Kidney epithelial cell (primary cell): ENCODE measurements at places on chromosomes 3 and 15. TPM values are rescaled to one million over a fixed set of nuclear protein-coding genes. Genes with fewer than 3 reads are reported as not detected.

- no peak for DNase-seq
Measured at GRCh38 chr15:74776821-74777768, 4.8 kb upstream of the CSK start.

GRCh38 chr15:32899126-32899596, 181.4 kb downstream of the GREM1 start:
- DNase-seq: no peak

DNA sequence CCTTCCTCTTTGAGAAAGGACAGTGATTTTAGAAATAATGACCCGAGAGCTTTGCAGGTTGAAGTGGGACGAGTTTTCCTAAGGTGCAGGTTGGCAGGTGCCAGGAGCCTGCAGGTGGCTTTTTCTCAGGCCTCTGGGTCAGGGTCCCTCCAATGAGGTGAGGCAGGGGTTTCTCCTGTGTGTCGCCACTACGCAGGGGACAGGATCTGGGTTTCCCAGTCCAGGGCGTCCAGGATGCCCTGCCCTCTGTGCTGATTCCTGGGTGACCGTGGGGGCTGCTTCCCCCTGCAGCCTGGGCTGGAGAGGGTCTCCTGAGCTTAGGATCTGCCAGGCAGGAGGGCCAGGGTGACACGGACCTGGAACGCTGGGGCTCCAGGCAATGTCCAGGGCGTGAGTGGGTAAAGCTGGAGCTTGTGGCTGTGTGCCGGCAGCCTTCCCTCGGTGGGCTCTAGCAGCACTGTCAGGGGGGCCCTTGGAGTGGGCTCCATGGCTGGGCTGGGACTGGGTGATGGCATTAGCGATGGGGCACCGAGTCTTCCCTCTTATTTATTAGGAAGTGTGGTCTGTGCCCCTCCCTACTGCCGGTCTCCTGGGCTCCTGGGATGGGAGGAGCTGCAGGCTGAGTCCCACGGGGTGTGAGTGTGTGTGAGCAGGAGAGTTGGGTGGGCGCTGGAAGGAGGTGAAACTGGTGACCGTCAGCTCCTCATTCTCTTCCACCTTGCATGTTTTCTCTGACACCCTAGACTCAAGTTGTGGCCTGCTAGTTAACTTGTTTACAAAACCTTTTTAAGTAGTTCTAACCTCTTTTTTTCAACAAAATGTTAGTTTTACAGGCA, 1.8 kb downstream of the APBA2 start:
- DNase-seq: no peak

DNA sequence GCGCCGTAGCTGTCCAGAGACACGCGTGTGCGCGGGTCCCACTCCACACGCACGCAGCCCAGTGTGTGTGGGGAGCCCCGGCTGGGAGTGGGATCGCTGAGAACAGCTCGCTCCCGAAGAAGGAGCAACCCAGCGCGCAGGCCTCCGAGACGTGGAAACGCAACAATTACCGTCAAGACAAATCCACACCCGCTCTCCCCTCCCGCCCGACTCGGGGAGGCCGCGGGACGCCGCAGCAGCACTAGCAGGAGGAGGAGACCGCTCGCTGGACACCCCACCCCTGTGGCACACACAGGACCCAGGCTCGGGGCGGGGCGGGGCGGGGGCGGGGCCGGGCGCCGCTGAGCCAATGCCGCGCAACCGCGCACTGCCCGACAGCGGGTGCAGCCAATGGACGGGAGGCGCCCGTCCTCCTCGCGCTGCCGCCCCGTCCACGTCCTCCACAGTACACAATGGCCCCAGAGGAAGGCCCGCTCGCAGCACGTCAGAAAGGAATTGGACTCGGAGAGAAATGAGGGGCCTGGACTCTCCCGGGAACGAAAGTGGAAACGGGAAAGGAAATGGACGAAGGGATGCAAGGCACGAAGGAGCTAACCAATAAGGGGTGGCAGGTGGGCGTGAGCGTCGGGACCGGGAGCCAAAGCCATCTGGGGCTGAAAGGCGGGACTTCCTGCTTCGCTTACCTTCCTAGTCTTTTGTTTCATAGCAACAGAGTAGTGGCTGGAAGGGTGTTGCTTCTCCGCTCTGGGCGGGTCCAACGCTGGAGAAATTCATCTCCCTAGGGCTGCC, at the start of gene CBLB:
TSS of gene CBLB (minus strand) at position 271 of the 789 bp plus-strand sequence. CDS start 1,435 bp downstream, outside the sequence.
- peak; percentile 94 for DNase-seq

- DNase-seq: no peak
Measured at GRCh38 chr3:101074518-101074917, 81.3 kb upstream of the ABI3BP start.

DNA sequence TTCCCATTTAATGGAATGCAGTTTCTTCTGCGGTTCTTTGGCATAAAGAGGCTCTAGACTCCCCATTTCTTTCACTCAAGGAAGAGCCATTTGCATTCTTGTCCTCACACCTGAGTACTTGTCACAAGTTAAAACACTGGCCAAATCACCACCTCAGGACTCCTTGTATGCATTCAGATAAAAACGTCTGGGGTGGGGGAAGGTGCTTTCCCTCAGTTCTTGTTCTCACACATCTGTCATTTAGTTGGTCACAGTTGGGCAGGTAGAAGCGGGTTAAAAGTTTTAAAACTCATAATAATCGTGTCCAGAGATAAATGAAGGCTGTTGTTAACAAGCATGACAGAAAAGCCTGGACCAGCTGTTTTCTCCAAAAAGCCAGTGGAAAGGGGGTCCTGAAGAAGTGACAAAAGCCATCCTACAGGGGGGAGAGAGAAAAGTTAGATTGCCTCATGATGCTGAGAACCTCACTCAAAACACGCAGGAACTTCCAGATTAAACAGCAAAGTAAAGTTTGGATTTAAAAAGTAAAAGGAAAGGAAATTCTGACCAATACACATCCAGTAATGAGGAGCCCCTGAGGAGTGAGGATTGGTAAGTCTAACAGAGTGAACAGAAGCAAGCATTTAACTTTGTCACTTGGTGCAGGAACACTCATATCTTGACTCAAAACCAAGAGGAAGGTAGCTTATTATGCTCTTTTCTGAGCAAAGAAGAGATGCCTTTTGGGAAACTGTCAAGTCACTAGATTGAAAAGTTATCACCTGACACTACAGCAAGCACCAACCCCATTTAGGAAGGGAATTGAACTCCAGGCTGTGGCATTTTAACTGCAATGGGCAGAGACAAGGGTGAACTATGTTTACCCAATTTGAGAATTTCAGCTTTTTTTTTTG, 2.8 kb downstream of the BCL2L10 start:
- DNase-seq: no peak

- DNase-seq: no peak
Measured at GRCh38 chr3:78839693-78840092, 928.1 kb downstream of the ROBO1 start.

DNA sequence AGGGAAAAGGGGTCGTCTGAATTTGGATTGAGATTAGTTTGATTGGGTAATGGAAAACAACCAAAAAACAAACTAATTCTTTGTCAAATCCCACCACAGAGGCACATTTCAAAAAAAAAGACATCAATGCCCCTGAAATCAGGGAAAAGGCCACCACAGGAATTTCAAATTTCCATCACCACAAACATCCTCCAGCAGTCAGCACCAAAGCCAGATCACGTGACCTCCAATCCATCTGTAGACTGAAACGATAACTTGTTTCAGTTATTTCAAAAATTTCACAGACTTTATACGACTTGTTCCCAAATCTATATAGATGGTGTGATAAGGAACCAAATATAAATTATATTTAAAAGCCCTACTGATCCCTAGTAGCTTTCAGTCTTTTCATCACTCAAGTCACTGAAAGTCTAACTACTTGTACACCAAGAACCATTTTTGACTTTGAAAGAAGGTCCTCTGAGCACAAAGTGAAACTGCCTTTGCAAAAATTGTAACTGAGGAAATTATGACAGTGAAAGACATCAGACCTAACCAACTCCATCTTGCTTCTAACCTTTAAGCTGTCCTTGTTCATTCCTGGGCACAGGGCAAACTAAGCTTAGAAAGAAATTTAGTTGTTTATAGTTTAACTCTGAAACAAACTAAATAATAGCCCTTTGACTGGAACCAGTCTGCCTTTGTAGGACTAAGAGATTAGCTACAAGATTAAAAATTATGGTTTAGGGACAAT, 48.1 kb upstream of the PLCL2 start:
- no peak for DNase-seq

DNA sequence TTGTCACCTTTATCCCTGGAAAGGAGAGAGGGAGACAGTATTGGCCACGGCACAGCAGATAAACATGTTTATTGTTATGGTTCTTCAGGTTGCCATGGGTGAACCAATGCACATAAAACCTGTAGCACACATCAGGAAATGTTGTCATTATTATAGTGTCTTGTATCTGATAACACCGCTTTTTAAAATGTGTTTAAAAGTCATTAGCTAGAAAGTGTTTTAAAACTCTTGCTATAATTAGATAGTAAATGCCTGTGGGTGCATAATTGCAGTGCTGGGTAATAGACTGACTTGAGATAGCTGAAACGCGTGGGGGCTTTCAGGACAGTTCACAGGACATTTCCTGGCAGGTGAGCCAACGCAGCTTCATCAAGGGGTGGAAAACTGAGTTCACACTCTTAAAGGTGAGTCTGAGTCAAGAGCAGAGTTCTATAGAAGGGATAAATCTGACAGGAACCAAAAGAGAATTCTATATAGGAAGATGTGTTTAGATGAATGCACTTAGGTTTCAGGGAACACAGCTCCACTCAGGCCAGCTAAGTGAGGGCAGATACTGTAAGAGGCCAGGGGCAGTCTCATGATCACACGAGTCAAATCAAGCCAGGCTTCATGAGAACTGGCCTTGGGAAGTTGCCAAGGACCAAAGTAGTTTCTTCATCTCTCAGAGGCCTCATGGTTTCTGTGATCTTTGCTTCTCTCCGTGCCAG, 35.6 kb upstream of the PPP4R2 start:
- DNase-seq: no peak

- DNase-seq: no peak
Measured at GRCh38 chr3:126442856-126443242, 32.8 kb downstream of the ZXDC start.

DNA sequence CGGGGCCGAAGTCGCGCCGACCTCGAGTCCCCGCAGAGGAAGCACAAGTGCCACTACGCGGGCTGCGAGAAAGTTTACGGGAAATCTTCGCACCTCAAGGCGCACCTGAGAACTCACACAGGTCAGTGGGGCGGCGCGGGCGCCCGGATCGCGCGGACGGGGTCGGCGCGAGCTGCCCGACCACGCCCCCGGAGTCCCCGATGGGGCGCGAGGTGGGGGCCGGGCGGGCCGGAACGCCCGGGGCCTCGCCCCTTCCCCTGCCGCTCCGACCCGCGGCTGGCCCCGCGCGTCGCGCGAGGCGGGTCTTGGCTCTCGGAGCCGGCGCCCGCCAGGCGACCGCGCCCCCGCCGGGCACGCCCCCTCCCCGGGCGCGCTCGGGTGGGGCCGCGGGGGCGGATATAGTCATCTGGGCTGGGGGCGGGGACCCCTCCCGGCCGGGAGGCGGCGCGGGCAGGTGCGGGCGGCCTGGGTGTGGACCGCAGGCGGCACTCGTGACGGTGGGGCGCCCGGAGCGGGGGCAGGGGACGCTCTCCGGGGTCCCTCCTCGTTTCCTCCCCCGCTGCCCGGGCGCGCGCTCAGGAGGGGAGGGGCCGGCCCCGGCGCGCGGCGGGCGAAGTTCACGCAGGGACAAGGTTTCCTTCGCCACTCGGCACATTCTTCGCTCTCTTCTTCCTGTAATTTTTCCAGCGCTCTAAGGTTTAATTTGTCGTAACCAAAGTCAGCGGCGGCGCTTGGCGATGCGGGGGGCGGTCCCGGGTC, 1.2 kb downstream of the KLF13 start:
- DNase-seq: no peak

DNA sequence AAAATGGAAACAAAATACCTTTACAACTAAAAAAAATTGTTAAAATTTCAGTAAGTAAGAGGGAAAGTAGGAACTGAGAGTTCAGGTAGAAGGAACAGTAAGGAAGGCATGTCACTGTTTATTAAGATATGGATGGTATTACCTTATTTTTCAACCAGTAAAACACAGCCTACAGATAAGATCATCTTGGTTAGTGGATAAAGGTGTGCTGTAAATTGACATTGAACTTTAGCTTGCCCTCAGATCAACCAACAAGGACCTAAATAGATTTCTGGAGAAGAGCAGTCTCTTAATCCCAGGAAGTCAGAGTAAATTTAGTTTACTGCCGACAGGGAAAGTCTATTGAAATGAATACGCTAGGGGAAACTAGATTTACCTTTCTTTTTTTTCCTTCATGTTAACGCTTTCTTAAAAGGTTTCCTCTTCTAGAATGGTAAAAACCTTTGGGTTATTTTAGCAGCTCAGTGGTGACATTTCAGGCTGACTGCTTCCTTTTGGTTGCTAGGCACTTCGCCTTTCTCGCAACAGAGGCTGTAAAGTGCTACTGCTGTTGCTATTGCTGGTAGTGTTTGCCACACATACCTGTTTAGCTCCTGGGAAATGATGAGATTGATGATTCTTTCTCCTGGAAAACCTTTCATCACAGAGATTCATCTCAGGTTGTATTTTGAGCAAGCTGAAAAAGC, 12.9 kb downstream of the DZIP3 start:
- DNase-seq: no peak

GRCh38 chr15:44598892-44599291, 61.9 kb downstream of the EIF3J start:
- DNase-seq: no peak

DNA sequence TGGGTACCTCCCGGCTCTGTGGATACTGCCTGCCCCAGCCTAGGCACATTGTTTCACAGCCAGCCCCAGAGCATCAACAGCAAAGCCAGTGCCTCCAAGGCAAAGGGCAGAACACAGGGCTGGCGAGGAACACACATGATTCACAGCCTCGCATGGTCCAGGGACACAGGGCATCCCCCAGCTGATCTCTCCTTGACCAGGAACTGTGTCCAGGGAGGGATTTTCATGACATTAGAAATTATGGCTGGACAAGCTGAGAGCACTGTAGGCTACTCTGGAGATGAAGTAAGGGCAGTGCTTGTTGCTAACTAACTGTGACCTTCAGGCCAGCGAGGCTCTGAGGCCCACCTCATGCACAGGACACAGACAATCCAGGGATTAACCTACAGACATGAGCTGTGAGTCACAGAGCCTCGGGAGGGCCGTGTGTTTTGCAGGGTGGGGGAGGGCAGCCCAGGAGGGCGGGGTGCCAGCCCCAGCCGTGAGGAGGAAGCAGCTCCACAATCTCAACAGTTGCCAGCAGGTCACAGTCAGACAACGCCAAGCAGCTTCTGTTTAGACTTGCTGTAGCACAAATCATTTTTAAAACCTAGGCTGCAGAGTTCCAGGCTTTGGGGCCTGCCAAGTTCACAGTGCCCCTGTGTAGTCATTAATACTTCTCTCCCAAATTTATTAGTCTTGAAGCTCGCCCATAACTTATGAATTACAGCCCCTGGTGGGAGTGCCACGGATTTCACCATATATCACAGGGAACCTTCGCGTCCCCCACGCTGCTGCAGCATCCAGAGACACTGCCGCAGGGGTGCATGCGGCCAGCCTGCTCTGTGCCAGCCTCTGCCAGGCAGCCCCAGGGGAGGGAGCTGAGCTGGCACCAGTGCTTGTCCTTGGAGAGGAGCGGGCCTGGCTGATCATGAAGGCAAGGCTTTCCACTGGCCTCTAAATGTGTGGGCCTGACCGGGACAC, 114.7 kb downstream of the ETFA start:
- peak; percentile 67 for DNase-seq

The MRPS11 gene
- 40.5 and 48.4 TPM in 2 replicates for total RNA-seq

The HRG gene
- total RNA-seq: 0.13 and 0.14 TPM in 2 replicates

The FBN1 gene
- 35.5 and 35.9 TPM in 2 replicates for total RNA-seq
